ENCODE measurements at places on chromosomes 6 and 20. TPM values are rescaled to one million over a fixed set of nuclear protein-coding genes. Genes with fewer than 3 reads are reported as not detected.

TBP gene
- 20.9 TPM for total RNA-seq

RHAG gene
- total RNA-seq: 0.60 TPM

GSTA2 gene
- 0.14 TPM for total RNA-seq

ZNF451 gene
- 55.4 TPM for total RNA-seq

GRCh38 chr6:165729307-165729936, 66.4 kb upstream of the PDE10A start:
- H3K27me3 ChIP-seq: no peaks in the 10 kb centered on the region
- DNase-seq: peak; percentile 71
- H3K27ac ChIP-seq: no peak overlapping the region
- no peak overlapping the region for H3K4me3 ChIP-seq

GRCh38 chr6:138563650-138564049, 64.4 kb upstream of the NHSL1 start:
- no peaks in the 10 kb centered on the region for H3K36me3 ChIP-seq
- peaks cover 30% of the 10 kb centered on the region for H3K4me1 ChIP-seq
- no peak overlapping the region for H3K4me3 ChIP-seq
- no peak overlapping the region for H3K27ac ChIP-seq
- no peaks in the 10 kb centered on the region for H3K27me3 ChIP-seq

GRCh38 chr20:61443443-61444126, 191.5 kb downstream of the CDH4 start:
- no peak for DNase-seq
- peaks cover 6% of the 10 kb centered on the region for H3K27me3 ChIP-seq
- H3K4me1 ChIP-seq: peaks cover 40% of the 10 kb centered on the region
- H3K4me3 ChIP-seq: no peak overlapping the region
- H3K27ac ChIP-seq: no peak overlapping the region
- peaks cover 2% of the 10 kb centered on the region for H3K36me3 ChIP-seq

- H3K4me3 ChIP-seq: no peak overlapping the region
- no peak overlapping the region for H3K27ac ChIP-seq
- peaks cover 15% of the 10 kb centered on the region for H3K27me3 ChIP-seq
- H3K36me3 ChIP-seq: no peaks in the 10 kb centered on the region
- no peak for DNase-seq
Measured at GRCh38 chr6:166866839-166867637, 89.3 kb downstream of the RNASET2 start.

GRCh38 chr6:158095671-158096070, 72.4 kb downstream of the SERAC1 start:
- no peaks in the 10 kb centered on the region for H3K4me1 ChIP-seq
- DNase-seq: no peak
- H3K27me3 ChIP-seq: no peaks in the 10 kb centered on the region
- H3K4me3 ChIP-seq: no peak overlapping the region
- peaks cover 9% of the 10 kb centered on the region for H3K36me3 ChIP-seq

- no peak overlapping the region for H3K4me3 ChIP-seq
- H3K27ac ChIP-seq: no peak overlapping the region
- H3K27me3 ChIP-seq: no peaks in the 10 kb centered on the region
- peaks cover 16% of the 10 kb centered on the region for H3K36me3 ChIP-seq
Measured at GRCh38 chr6:85561750-85562357, 31.8 kb downstream of the SNX14 start.

DNA sequence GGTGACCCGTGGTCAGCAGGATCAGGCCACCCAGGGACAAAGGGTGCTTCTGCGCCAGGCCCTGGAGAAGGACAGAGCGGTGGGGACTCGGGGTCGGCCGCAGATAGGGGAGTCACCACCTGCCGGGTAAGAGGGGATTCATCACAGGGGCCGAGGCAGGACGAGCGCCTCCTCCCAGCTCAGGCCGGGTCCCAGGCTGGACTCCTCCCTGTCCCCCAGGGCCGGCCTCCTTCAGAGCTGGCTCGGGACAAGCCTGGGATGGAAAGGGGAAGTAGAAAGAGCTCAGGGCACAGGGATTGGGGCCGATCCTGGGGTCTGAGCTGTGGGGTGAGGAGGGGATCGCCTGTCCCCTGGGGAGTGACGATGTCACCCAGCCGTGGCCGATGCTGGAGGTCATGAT, 154.6 kb upstream of the PROKR2 start:
- no peak overlapping the region for H3K4me3 ChIP-seq
- H3K27ac ChIP-seq: no peak overlapping the region
- peaks cover 4% of the 10 kb centered on the region for H3K4me1 ChIP-seq
- H3K36me3 ChIP-seq: no peaks in the 10 kb centered on the region
- H3K27me3 ChIP-seq: no peaks in the 10 kb centered on the region

DNA sequence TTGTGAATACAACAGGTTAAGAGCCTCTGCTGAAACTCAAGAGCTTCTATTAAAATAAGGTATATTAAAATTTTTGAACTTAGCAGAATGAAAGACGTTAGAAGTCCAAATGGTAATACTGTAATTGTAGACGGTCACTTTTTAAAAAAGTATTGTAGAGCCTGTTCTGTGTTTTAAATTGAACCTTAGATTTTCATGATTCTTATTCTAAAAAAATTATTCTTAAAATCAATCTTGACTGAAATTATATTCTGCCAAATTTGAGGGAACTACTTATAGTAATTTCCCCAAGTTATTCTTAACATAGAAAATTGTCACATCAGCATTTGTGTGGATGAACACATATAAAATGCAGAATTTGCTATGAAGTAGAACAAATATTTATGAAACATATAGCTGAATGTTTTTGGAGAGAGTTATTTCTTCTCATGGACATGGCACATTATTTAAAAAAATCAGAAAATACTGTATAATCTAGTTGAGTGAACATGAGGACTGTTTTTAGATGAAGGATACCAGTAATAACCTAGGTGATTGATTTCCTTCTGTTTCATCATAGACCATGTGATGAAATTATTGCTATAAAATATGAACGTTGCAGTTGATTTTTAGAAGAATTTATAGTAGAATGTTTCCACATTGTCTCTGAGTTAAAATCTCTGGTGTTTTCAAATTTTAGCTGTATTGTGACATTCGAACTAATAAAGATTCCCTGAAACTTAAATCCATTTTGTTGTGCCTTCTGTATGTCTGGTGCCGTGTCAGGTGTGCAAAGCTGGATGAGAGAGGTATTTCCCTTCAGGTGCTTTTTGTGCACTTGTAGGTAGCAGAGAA, 2.8 kb downstream of the TBPL1 start:
- H3K4me1 ChIP-seq: peaks cover 40% of the 10 kb centered on the region
- H3K27me3 ChIP-seq: peaks cover 8% of the 10 kb centered on the region
- peak overlapping the region; percentile 96 for H3K4me3 ChIP-seq

- no peak overlapping the region for H3K27ac ChIP-seq
- H3K4me3 ChIP-seq: no peak overlapping the region
- peaks cover 2% of the 10 kb centered on the region for H3K4me1 ChIP-seq
- no peak for DNase-seq
- H3K36me3 ChIP-seq: no peaks in the 10 kb centered on the region
- H3K27me3 ChIP-seq: no peaks in the 10 kb centered on the region
Measured at GRCh38 chr6:136647363-136647852, 97.2 kb upstream of the MAP7 start.

DNA sequence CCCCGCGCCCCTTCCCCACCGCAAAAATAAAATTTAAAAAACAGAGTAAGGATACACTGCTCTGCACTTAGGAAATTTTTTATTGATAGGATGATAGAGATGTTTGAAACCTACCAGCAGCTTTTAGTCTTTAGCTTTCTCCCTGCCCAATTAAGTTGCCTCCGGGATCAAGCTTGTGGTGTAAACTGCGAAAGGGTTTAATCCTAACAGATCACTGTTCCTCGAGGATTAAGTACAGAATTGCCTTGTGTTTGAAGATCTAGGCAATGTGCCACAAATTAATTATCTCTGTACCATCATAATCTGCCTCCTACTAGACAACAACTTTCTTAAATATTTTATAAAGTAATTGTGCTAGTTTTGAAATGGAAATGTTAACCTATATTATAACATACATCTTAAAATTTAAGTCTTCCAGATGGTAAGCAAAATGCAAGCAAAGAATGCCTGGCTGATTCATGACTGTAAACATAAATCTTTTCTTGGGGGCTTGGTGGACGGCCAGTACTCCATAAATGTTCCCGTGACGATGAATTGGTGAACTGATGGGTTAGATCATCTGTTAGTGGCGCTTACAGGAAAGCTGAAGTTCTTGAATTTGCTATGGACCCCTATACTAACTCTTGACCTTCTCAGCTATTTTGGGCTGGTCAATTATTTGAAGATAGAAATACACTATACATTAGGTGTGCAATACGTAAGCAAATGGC, 58.0 kb upstream of the ARHGAP18 start:
- H3K4me3 ChIP-seq: peak overlapping the region; percentile 81
- DNase-seq: no peak
- no peak overlapping the region for H3K27ac ChIP-seq
- 0 out of 2 replicates have a peak, but pooled peaks cover 2% of the 10 kb centered on the region for H3K36me3 ChIP-seq

DNA sequence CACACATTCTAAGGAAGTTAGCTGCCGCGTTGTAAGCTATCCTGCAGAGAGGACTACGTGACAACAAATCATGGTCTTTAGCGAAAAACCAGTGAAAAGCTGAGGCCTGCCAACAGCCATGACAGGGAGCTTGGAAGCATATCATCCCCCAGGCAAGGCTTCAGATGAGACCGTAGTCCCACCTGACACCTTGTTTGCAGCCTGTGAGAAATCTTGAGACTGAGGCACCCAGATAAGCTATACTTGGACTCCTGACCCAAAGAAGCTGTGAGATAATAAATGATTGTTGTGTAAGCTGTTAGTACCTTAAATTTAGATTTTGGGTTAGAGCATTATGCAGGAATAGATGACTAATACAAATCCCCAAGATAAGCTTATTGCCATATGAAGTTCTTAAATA, 45.4 kb upstream of the SENP6 start:
- DNase-seq: no peak
- no peaks in the 10 kb centered on the region for H3K36me3 ChIP-seq
- no peak overlapping the region for H3K4me3 ChIP-seq
- no peaks in the 10 kb centered on the region for H3K27me3 ChIP-seq
- H3K27ac ChIP-seq: no peak overlapping the region
- H3K4me1 ChIP-seq: 0 out of 2 replicates have a peak, but pooled peaks cover 2% of the 10 kb centered on the region

DNA sequence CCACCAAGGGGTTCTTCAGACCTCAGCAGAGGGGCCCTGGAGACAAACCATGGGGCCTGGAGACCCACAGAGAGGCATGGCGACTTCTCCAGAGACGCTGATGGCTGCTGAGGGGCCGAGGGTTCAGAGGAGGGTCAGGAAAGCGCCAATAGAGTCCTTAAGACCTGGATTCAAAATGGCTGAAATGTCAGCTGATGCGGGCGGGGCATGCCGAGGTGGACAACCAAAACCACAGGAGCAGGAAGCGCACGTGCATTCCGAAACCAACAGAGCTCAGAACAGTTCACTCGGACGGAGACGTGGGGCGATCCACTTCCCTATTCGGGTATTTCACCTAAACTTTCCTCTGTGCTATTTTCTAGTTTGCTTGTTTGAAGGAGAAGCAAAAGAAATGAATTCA, 99.9 kb upstream of the RIN2 start:
- H3K4me1 ChIP-seq: peaks cover 21% of the 10 kb centered on the region
- no peak overlapping the region for H3K4me3 ChIP-seq
- no peak for DNase-seq
- H3K36me3 ChIP-seq: no peaks in the 10 kb centered on the region
- H3K27me3 ChIP-seq: no peaks in the 10 kb centered on the region
- H3K27ac ChIP-seq: no peak overlapping the region
